ENCODE measurements at places on chromosomes 6 and 20.

DNA sequence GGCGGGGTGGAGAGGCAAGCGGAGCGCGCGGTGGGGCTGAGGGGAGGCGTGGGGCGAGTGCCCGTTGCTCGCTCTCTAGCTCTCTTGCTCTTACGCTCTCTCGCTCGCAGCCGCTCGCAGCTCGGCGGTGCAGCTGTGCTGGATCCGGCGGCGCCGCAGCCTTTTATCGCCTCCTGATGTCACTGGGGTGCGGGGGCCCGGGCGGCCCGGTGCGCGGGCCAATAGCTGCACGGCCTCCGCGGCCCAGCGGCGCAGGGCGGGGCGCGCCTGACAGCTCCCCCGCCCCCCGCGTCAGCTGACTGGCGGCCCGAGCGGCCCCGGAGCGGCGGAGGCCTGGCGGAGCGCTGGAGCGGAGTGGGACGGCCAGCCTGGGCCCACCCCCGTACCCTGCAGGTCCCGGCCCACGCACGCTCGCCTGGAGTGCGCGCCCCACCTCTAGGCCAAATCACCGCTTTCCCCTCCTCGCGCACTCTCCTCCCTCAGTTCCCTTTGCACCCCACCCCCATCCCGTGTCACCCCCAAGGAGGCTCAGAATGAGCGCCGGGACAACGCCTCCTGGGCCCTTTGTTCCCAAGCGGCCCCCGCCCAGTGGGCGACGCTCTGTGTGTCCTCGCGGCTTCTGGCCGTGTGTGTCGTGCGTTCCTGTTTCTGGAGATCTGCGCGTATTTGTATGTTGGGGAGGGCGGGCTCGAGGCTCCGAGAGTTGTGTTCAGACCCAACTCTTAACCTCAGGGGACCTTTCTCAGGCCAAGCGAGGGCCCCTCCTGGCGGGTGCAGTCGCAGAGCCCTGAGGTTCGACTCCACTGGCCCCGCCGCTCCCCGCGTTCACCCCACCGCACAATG is at the start of gene MAFB:
Gene MAFB (minus strand): TSS at position 137 of the 843 bp plus-strand sequence. CDS start 386 bp downstream, outside the sequence.
- peak; percentile 95 for DNase-seq

DNA sequence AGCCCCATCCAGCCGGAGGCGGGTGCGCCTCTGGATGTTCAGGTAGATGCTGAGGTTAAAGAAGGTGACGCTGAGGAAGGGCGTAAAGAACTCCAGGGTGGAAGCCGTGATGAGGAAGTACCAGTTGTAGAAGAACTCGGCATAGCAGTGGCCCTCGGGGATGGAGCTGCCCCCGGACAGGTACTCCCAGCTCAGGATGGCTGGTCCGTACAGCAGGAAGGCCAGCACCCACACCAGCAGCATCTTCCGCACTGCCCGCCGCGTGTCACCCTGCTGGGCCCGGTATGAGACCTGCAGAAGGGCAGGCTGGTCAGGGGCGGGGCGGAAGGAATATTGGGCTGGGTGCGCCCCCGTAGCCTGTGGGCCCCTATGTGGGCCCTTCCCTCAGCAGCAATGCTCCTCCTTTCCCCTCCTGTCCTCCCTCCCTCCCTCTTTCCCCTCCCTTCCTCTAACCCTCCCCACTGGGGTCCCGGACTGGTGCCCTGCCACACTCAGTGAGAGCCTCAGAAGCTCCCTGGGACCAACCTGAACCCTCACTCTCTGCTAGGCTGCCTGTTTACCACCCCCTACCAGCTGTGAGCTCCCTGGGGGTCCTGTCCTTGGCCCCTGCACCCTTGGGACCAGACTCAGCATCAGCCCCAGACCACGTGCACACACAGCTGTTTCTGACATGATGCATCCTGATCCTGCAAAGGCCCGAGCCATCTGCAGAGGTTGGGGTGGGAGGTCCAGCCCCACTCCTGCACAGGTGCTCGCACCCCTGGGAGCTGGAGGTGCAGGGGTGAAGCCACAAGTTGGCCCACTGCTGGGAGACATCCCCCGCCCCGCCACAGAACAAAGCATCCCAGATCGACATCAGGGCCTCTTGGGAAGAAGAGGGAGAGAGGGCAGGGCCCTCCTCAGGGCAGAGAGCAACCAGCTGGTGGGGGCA is 3.2 kb downstream of the HRH3 start:
- DNase-seq, result no peak

- DNase-seq, result no peak
These were observed 72.3 kb downstream of the OR2B2 start for GRCh38 chr6:27839626-27840475.

DNA sequence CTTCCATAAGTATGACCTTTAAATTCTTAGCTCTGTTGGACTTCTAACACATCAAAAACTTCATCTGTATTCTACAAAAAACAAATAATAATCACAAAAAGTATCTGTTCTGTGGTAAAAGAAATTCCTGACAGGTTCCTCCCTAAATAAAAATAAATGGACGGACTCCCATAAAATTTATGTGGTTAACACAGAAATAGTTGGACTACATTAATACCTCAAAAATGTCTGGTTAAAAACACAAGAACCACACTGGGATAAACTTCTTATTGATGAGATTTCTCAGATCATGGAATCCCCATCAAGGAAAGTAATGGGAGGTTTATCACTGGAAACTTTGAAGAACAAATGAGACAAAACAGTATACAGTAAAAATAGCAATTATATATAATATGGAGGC is 172.4 kb downstream of the MOXD1 start:
- no peak for DNase-seq

DNA sequence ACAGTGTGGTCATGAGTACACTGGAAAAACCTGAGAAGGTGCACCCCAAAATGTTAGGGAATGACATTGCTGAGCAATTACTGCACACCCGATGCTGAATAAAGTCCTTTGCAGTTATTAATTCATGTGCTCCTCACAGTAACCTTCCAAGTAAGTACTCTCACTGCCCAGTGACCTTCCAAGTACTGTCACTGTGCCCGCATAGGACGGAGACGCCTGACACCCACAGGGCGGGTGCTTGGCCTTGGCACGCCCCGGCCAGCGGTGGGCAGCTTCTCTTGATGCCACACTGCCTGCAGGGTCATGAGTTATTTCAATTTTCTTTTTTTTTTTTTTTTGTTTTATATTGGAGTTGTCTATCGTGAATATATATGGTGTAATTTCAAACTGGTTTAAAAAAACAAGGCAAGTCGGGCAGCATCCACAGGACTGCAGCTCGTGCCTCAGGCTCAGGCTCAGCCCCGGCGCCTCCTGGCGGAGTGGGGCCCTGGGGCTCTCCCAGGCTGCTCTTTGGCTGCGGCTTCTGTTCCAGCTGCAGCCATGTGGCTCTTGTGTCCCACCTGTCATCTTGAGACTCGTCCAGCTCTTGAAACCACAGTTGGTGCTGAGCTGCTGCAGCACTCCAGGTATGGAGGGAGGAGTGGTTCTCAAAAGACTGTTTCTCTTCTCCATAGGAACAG is 27.0 kb downstream of the PNLDC1 start:
- DNase-seq, result no peak

DNA sequence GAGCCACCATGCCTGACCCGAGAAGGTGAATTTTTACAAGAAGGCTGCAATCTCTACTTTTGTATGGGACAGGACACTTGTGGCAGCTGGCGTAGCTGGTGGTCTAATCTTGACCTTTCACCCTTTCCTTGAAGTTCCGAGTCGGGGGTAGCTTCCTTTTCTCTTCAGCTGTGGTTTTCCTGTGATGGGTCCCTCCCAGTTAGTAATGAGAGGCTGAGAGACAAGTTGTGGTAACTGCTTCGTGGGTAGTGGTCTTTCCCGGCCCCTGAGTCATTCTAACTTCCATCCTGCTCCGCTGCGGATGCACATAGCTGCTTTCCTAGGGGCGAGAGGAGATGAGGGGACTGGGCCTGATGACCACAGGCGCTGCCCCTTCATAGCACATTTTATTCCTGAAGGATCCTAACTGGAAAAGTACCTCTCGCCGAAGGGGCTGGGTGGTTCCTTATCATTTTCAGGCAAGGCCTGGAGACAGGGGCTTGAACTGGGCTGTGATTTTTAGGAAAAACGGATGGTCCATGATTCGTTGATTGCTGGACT is 3.1 kb downstream of the SYNJ2 start:
- DNase-seq, result no peak

- no peak for DNase-seq
These were observed 7.6 kb downstream of the ILRUN start for GRCh38 chr6:34688956-34689355.

DNA sequence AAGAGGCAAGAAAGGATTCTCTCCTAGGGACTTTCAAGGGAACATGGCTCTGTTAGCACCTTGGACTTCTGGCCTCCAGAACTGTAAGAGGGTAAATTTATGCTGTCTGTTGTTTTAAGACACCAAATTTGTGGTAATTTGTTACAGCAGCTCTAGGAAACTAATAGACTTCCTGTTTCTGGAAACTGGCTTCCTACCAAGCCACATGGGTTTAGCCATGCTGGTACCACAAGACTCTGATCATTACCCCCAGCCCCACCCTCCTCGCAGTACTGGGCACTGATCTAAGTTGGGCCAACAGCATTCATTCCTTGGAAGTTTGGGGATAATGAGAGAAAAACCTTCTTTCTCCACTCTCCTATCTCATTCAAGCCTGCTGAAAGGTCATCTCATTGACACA is 109.5 kb upstream of the SMLR1 start:
- DNase-seq, result no peak

- DNase-seq, result no peak
These were observed 286.1 kb upstream of the TFAP2D start for GRCh38 chr6:50427267-50427666.

DNA sequence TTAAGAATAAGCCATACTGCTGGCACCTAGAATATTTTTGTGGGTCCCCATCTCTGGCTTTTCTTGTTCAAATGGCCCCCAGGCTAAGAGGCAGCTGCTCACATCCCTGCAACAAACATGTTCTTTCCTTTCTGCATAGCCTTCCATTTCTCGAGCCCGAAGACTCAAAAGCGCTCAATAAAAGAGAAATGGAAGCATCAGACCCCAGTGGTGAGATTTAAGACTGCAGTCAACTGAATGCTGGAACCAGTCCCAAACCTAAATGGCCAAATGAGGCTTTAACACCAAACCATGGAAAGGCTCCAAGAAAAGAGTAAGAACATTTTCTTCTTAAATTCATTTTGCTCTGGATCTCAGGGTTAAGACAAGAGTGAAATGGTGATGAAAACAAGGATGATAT is 122.1 kb upstream of the TRAF3IP2 start:
- no peak for DNase-seq

GRCh38 chr20:1345030-1345755 is 16.3 kb upstream of the SDCBP2 start:
- DNase-seq, result no peak

DNA sequence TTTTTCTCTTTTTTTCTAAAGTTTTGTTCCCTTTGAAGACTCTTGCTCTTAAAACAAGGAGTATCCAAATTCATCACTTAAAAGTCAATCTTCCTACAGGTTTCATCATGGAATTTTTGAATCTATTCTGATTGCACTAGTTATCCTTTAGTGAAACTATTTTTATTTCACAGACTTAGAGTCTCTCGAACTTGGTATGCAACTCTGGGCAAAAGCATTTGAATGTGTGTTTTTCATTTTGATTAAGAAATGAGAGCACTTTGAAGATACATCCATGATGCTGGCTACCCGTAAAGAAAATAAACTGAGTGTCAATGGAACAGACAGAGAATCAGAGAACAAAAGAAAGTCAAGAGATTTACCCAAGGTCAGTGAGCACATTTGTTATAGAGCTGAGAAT is 586.5 kb downstream of the EPM2A start:
- no peak for DNase-seq

GRCh38 chr20:4147319-4147718 is 132.0 kb upstream of the RNF24 start:
- DNase-seq, result no peak

GRCh38 chr20:44026647-44027342 is 112.1 kb downstream of the TOX2 start:
- DNase-seq, result no peak

DNA sequence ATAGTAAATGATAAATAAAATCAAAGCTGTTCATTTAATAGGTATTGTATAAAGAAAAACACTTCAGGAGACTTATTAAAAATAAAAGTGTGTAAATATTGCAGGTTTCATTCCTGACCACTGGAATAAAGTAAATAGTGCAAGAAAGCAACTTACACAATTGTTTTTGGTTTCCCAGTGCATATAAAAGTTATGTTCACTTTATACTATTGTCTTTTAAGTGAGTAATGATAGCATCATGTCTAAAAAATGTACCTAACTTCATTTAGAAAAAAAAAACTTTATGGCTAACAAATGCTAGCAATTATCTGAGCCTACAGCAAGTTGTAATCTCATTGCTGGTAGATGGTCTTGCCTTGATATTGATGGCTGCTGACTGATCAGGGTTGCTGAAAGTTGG is 726.6 kb upstream of the POU3F2 start:
- no peak for DNase-seq
